Stimulated activated CD8-positive, alpha-beta memory T cell treated with anti-CD3 and anti-CD28 coated beads, Interleukin-7, amount 100 ng/mL, for 4 hours (primary cell): ENCODE measurements at places on chromosomes 11 and 22.

GRCh38 chr11:40732132-40732531 is 727.3 kb downstream of the LRRC4C start:
- DNase-seq: no peak

DNA sequence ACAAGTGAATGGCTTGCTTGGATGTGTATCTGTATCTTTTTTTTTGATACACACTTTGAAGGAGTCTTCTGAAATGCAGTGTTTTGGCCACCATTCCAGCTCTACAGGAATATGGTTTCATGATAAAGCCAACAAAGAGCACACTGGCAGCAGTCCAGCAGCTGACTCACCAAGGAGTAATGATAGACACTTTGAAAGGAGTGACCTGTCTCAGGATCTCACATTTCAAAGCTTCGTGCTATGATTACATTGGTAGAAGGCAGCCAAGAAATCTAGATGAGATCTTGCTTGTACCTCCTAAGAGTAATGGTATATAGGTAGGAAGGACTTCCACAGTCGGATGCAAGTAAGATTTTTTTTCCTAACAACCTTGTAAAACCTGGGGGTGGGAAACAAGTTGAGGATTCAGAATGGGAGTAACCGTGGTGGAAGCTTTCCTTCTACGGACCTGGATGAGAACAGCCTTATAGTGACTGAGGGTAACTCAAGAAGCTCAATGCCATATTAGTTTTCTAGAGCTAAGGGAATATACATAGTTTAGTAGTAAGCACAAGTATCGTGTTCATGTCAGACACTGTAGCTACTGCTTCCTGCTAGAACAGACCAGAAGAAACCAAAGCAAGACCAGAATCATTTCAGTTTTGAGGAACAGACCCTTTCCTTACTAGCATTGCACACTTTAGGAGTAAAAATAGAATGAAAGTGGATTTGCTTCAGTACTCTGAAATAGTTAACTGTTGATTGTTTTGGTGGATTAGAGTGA is 25.0 kb downstream of the MTMR3 start:
- DNase-seq: no peak

GRCh38 chr22:32628628-32629572 is 154.3 kb downstream of the FBXO7 start:
- no peak for DNase-seq

GRCh38 chr22:44862281-44862680 is 109.9 kb downstream of the ARHGAP8 start:
- DNase-seq: no peak

DNA sequence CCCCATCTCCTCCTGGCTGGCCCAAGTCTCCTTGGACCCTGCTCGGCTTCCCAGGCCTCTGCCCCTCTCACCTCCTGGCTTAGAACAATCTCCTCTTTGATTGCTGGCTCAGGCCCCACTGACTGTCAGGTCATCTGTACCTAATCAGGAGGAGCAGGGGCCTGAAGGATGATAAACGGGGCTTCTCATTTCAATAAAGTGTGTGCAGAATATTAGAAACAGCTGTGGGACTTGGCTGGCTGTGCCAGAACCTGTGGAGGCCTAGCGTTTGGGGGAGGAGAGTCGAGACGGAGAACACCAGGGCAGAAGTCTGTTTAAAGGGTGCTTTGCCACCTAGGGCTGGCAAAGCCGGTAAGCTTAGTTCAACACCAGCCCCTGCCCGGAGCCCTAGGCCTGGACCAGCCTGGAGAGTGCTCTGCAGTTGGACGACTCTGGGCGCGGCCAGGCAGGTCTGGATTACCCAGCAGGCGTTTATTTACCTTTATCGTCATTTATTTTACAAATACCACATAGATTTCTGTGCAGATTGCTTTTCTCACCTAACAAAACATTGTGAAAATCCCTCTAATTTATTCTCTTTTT is 10.1 kb upstream of the VSIG10L2 start:
- DNase-seq: no peak

DNA sequence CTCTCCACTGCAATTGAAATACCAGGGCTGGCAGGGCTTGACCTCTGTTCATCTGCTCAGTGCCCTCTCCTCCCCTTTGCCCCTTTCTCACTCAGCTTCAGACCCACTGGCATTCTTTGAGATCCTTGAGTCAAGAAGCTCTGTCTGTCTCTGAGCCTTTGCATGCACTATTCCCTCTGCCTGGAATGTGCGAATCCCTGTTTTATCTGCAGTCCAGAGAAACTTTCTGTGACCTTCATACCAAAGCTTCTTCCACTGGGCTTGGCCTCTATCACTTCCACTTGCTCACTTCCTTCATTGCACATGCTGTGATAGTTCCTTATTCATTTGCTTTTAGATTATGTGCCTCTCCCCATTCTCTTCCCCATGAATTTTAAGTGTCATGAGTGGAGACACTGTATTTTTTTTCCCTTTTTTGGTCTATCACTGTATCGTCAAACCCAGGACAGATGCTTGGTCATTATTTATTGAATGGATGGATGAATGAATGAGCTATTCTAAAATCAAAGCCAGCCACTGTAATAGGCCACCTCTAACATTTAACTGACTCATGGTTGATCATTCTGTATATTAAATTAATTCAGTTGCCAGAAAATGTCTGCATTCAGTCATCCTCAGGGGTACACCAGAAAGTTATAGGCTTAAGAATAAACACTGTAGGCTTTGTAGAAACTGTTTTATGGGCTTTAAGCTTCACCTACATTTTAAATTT is 88.7 kb upstream of the TIMP3 start:
- no peak for DNase-seq

DNA sequence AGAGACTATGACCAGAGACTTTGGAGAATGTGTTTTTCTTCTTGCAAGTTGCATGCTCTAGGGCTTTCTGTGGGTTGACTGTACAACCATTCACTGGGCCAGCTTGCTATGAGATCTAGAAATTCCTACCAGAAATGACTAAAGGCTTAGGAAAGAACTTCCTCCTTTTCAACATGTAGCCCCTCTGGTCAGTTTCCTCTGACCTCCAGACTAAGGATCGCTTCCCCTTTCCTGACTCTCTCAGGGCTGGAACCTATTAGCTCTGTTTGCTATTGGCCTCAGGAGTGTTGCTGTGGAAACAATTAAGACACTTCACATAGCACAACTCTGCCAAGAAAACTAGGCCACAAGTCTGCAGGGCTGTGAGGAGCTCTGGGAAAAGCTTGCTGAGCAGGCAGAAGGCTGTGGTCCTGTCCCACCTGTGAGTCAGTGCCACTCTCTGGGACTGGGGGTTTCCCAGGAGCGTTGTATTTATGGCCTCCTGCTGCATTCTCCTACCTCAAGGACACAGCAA is 10.7 kb downstream of the CRY2 start:
- no peak for DNase-seq

GRCh38 chr22:19943082-19944026 is 1.7 kb upstream of the TXNRD2 start:
- DNase-seq: no peak

GRCh38 chr11:61007383-61007955 is 36.0 kb downstream of the CD6 start:
- no peak for DNase-seq

- no peak for DNase-seq
Measured at GRCh38 chr11:119410501-119410900, 12.5 kb downstream of the THY1 start.

- no peak for DNase-seq
Measured at GRCh38 chr22:35343664-35344550, 37.0 kb upstream of the HMOX1 start.

DNA sequence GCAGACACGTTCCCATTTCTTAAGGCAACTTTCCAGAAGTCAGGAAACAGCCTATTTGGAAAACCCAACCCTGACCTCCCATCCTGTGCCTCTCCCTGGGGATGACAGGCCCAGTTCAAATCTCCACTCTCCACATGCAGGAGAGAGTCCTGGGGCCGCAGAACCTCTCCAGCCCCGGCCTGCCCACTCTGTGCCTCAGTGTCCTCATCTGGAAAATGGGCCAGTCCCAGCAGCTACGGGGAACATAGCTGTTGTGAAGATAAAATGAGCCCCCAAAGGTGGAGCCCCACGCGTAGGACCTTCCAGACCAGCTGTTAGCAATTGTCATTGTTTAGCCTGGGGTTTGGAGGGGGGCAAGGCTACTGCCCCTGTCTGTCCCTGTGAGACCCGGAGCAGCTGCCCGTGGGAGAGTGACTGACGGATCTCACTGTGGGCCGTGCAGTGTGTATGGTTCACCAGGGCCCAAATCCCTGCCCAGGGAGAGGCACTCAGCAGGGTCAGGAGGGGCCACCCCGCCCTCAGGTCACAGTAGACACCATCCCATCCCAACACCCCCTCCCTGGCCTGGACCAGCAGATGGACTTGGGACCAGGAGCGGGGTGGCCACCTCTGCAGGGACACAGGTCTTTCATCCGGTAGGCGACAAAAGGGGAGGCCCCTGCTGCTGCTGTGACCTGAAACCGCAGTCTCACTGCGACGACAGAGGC is 145.9 kb downstream of the CTTN start:
- DNase-seq: no peak

DNA sequence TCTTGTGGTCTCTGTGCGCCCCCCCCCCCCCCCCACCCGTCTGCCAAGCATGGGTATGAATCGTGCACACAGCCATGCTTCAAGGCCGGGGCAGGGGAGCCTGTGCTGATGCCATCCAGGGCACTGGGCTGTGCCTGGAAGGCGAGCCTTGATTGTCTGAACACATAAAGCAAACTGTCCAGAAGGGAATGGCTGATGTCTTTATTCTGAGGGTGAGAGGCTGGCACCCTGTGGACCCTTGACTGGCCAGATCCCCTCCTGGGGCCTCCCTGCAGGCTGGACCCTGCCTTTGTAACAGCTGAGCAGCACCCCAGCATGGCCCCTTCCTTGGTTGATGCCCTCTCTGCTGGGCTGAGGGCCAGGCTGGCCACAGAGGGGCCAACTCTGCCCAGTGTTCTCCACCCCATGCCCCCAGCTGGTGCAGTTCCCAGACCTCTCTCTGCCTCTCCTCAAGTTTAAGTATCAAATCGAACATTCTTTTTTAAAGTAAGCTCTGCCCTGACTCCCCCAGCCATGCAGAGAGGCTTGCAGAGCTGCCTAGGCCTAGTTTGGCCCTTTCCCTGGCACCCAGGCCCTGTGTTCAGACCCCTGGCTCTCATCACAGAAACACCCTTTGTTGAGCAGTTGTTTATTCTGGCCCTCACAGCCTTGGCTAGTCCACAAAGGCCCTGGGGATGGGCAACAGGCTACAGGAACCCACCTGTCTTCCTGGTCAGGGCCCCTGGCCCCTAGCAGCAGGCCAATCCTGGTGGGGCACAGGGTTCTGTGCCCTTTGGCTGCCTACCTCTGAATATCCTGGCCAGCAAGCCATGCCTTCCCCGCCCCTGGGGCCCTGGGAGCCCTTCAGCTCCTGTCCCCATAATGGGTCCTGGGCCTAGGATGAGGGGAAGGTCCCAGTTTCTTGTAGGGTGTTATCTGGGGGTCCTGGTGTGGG is 3.9 kb upstream of the RANBP1 start:
- DNase-seq: no peak

- no peak for DNase-seq
Measured at GRCh38 chr11:83392556-83392955, 106.4 kb upstream of the CCDC90B start.

- DNase-seq: no peak
Measured at GRCh38 chr11:57288771-57289579, 35.8 kb downstream of the TNKS1BP1 start.

- DNase-seq: no peak
Measured at GRCh38 chr11:70566768-70567530, 168.6 kb downstream of the CTTN start.

DNA sequence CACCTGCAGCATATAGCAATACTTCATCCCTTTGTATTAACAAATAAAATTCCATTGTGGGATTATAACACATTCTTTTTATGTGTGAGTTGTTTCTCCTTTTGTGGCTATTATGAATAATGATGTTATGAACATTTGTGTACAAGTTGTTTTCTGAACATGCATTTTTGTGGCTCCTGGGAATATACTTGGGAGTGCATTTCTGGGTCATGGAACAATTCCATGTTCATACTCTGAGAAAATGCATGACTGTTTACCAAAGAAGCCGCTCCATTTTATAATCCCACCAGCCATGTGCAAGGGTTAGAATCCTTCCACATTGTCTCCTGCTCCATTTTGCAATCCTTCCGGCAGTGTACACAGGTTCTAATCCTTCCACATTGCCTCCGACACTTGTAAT is 713.8 kb downstream of the TBC1D22A start:
- no peak for DNase-seq

DNA sequence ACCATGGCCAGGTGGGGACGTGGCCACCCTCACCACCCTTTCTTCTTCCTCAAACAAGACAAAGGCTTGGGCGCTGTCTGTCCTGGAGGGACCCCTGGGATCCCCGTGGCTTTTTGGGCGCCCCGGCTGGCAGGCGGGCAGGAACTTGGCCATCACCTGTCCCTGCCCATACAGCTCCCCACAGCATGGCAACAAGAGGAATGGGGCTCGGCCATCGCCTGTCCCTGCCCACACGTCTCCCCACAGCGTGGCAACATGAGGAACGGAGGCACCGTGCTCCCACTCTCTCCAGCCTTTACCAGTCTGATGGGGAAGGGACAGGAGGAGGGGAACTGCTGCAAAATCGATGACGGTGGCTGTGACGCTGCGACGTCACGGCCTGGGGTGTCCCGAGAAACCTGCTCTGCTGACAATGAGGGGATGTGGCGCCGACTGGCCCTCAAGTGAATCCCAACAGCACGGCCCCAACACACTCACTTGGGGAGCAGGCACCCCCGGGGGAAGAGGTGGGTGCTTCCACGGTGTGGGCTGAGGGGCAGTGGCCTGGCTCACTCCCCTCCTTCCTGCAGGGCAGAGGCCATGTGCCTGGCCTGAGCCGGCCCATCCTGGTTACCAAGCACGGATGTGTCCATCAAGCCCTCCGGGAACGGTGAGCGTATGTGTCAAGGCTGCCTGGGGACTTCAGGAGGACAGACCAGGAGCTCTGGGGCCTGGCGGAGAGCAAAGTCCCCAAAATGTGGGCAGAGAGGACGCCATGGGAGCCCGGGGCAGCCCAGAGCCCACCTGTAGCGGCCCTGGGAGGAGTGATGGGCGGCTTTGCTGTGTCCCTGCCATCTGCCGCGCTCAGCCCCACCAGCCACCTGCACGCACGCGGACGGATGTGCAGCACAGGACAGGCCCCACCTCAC is 30.4 kb downstream of the TOLLIP start:
- no peak for DNase-seq

DNA sequence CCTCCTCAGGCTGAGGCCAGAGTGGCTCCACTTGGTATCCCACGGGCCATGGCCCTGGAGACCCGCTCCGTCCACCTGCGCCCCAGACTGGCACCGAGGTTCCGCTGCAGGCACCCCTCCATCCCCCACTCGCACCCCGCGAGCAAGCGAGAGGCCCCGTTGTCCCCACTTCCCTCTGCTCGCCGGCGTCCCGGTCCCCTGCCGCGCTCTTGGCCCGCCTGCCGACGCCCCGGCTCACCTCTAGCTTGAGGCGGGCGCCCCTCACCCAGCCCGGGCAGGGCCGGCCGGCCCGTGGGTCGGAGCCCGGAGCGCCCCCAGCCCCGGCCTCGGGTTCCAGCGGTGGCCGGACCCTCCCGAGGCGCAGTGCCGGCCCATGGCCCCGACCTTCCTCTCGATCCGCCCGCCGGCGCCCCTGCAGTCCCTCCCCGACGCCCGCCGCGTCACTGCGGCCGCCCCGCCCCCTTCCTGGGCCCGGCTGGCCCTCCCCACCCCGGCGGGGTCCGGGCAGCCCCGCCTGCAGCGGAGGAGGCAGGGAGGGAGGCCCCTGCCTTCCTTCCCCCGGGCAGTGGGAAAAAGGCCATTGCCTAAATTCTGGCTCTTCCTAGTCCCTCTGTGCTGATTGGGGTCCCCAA is at the start of gene PITPNM1:
Gene PITPNM1, minus strand, starts transcription at position 414 of the 632 bp plus-strand sequence. CDS start 1,183 bp downstream, outside the sequence.
- peak; percentile 10 for DNase-seq
